ENCODE measurements at places on chromosomes 2 and 18. TPM values are rescaled to one million over a fixed set of nuclear protein-coding genes. Genes with fewer than 3 reads are reported as not detected.
A peak's percentile ranks its signal among the peaks of the same experiment; 100 is the strongest.

- no peak for DNase-seq
Measured at GRCh38 chr2:57597940-57598339, 448.7 kb upstream of the VRK2 start.

DNA sequence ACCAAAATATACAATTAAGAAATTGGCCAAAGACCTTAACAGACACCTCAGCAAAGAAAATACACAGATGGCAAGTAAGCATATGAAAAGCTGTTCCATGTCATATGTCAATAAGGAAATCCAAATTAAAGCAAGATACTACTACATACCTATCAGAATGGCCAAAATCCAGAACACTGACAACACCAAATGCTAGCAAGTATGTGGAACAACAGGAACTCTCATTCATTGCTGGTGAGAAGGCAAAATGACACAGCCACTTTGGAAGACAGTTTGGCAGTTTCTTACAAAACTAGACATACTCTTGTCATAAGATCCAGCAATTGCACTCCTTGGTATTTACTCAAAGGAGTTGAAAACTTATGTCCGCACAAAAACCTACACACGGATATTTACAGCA is 20.3 kb upstream of the DNAJC10 start:
- DNase-seq = no peak

DNA sequence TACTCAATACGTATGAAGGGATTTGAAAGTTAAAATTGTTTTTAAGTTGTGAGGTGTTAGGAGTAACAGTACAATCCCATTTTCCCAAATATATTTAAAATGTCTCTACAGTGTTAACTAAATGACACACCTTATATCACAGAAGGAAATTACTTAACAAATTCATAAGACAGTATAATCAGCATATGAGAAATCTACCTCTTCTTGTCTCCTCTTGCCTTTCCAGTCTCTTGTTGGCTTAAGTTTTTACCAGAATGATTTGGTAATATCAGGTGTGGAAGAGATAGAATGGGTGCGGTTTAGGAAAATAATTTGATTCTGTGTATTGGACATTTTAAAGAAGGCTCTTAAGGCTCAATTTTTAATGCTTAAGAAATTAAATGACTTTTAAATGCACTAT is 9.5 kb upstream of the INPP1 start:
- DNase-seq = no peak

- no peak for DNase-seq
Measured at GRCh38 chr2:47109007-47109375, 46.1 kb downstream of the STPG4 start.

DNA sequence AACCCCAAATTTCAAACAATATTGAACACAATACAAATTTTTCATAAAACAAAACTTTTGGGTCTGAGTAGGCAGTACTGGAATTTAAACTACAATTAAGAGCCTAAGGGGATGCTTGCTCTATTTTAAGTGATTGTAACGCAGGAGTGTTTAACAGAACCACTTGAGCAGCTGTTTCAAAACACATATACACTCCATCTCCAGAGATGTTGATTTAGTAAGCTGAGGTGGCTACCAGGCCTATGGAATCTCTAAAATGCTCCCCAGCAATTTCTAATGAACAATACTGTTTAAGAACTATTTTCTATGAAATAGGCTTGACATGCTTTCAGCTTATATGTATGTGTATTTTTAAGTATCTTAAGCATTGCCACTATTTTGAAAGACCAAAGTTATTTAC is 58.5 kb downstream of the SP3 start:
- peak; percentile 6 for DNase-seq

- DNase-seq = peak; percentile 70
Measured at GRCh38 chr2:210224941-210225672, at the start of gene ACADL. Gene ACADL, minus strand, starts transcription at chr2:210225447. Its CDS starts 184 bp downstream, at chr2:210225263.

DNA sequence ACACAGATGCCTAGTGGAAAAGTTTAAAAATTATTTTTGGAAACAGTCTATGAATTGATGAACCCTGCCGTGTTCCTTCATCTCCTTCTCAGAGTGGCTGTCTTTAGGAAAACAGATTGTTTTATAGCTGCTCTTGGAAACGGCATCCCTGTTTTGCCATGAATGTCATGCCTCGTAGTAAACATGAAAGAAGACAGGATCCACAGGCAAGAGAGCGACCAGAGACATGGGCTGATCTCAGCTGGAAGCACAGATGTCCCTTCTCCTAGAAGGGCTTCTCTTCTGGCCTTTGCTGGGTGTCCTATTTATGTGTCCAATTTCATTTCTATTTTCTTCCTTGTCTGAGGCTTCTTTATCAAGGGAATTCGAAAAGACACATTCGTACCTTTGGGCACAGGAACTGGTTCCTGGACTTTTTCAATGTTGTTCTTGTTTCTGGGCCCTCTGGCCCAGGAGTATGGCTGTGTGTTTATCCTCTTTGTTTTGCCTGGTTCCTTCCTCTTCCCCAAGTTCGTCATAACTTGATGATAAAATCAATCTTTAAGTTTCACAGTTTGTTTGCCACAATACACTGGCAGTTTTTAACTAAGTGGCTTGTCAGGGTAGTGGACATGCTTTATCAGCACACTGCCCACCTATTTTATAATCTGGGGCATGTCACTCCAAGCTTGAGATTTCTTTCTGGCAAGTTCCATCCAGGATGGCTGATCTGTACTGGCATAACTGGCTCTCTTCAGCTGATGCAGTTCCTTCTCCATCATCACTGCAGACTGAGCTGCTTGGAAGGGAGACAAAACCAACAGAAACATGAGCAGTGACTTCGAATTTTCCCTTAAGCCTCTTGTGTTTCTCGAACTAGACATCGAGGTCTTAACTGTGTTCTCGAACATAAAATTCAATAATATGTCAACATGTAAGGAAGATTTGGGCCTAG is 63.2 kb upstream of the MGAT4A start:
- DNase-seq = no peak

DNA sequence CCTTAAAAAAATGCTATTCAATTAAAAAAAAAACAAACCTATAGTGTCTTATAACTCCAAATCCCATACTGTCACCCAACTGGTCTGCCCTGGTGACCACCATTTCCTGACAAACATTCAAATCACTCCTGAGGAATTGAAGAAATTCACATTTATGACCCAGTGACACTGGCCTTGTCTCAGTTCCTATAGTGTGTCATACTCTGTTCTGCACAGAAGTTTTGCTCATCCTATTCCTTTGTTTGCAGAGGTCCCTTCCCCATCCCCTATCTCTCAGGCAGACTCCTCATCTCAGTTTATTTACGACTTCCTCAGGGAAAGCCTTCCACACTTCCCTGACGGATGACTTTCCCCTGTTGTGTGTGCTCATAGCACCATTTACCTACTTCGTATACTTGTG is 14.7 kb downstream of the ZC3H6 start:
- DNase-seq = no peak

- DNase-seq = no peak
Measured at GRCh38 chr18:10336749-10337350, 117.6 kb upstream of the APCDD1 start.

DNA sequence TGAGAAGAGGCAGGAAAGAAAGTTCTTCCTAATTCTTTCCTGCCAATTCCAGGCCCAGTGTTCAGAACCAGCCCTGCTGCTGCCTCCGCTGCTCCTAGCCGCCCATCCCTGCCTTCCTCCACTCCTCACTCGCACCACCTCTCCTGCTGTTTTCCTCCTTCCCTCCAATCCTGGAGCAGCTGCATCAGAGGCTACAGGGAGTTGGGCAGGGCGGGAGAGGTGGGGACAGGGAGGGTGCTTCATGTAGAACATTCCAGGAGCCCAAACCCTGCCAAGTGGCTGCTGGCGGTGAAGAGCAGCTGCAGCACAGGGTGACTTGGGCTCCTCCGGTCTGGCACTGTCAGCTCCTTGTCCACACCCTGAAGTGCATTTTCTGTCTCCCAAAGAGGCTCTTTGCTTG is 176.3 kb downstream of the TNS1 start:
- DNase-seq = no peak

DNA sequence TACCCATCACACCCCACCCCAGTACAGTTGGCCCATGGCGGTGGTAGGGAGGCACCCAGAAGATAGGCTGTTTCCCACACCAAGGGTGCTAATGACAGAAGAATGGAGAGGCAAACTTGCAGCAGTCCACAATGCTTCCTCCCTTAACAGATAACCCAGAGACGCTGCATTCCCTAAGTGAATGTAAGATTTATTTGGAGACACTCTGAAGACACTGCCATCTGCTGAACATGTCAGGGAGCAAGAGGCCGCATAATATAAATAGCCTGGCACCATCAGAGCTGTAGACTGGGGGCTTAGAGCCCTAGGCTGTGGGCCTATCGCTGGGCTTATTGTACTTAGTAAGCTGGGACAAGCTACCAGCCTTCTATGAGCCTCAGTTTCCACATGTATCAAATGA is 2.2 kb upstream of the IWS1 start:
- no peak for DNase-seq

- DNase-seq = no peak
Measured at GRCh38 chr2:189300916-189301315, 121.4 kb upstream of the COL5A2 start.

- DNase-seq = no peak
Measured at GRCh38 chr18:9771977-9772660, 64.0 kb downstream of the RAB31 start.

DNA sequence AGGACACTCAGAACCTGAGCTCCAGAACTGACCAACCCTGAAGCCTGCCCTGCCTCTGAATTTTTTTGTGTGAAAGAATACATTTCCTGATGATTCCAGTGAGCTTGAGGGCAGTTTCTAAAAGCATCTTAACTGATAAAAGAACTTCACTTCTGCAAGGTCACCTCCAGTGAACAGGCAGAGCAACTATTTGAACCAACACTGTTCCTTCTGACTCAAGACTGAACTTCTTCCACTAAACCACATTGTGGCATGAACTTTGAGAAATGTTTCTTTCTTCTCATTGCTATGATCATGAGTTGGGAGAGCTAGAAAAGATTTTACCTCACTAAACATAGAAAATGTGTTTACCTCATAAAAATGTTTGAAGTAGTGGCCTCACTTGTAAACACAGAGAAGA is 83.8 kb upstream of the SERTAD2 start:
- no peak for DNase-seq

GRCh38 chr18:8912348-8913326 is 189.9 kb upstream of the NDUFV2 start:
- DNase-seq = peak; percentile 0

DNA sequence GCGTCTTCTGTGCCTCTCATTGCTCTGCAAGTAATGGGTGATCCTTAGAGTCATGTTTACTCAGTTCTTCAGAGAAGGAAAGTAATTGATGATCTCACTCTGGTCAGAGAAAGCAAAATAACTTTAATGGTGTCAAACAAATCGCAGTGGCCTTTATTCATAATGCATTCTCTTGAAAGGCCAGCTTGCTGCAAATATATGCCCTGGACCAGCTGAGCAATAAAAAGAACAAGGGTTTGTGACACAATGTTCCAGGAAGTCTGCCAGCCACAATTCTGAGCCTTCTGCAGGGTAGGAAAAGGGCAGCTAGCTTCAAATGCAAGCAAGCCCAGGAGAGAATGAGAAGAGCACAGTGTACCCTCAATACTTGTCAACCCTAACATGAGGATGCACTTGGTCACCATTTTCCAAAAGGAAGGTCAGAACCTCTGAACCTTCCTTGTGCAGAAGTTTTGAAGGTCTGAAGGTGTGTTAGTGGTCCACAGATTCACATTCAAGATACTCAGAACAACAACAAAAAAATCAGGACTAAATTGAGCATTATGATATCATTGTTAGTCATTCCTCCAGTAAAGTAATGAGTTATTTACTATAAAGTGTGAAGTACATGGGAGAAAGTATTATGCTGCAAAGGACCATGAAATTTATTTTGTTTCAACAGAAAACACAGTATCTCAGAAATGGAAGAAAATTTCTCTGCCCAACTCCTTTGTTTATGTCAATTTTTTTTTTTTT is 355.6 kb downstream of the PAX3 start:
- DNase-seq = no peak

- peak; percentile 69 for DNase-seq
Measured at GRCh38 chr2:8794923-8795825, 42.2 kb downstream of the KIDINS220 start.

- DNase-seq = no peak
Measured at GRCh38 chr2:205865905-205866441, 183.7 kb downstream of the NRP2 start.

DNA sequence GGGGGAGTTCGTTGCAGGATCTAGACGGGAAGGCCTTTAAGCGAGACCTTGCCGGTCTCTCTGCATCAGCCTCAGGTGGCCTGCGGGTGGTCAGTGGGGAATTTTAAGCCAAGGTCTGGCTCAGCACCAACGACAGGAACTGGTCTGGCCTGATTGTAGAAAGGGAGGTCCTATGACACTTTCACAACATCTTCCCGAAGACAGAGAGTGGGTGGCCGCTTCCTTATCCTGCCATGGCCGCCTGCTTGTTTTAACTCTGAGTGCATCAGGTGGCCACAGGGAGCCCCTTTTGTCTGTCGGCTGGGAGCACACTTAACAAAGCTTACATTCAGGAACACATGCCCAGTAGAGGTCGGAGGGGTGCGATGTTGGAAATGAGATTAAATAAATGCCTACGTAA is 363.7 kb upstream of the MYT1L start:
- DNase-seq = no peak

DNA sequence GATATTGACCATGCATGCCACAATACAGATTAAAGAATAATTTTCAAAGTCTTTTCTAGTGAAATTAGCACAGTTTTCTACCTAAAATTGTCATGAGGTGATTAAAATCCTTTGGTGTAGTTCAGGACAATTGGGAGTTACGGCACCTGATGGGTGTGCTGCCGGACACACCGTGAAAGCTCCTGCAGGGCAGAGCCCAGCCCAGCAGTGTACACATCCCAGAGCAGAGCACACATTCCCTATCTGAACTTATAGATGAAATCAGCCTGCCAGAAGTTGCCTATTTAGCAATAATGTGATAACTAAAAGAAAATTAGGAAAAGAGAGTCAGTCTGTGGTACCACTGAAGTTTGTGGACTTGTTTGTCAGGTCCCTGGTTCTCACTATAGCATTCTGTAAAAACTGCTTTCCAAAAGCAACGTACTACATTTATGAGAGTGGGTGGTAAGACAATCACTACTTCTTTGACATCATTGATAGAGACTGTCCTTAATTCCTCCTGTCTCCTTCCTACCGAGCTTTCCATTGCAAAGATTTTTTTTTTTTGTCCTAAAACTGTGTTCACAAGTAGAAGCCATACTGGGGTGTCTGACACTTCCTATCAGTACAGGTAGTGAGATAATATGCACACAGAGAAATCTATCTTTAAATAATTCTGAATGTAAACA is 3.4 kb downstream of the CYTIP start:
- DNase-seq = no peak

The ADAM23 gene
- 15.8 TPM for polyA plus RNA-seq

The ASXL3 gene
- polyA plus RNA-seq = 8.3 TPM

The DYNAP gene
- not detected for polyA plus RNA-seq

The ZNF519 gene
- 5.1 TPM for polyA plus RNA-seq

The PROC gene
- not detected for polyA plus RNA-seq

The CLEC4F gene
- polyA plus RNA-seq = not detected

The GREB1 gene
- 27.1 TPM for polyA plus RNA-seq
